ENCODE measurements at places on chromosomes 12 and 14.

DNA sequence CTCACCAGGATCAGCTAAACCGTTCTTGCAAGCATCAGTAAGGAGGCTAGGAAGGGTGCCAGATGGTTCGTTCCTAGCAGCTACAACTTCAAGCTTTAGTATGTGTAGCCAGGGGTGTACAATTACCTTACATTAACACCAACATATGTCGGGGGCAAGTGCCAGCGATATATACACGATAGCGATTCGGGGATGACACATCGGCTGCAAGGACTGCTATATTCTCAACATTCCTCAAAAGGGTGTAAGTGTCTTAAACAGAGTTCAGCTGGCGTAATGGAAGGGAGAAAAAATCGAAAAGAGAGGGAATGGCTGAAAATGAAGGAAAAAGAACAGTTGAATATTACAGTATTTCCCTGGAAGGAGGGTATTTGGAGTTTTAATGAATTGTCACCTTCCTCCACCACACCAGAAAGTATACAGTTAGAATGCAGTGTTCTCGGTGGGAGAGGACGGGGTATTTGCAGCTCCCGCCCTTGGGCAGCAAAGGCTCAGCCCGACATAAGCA is 545 bp downstream of the LIMA1 start:
- no peak for DNase-seq

DNA sequence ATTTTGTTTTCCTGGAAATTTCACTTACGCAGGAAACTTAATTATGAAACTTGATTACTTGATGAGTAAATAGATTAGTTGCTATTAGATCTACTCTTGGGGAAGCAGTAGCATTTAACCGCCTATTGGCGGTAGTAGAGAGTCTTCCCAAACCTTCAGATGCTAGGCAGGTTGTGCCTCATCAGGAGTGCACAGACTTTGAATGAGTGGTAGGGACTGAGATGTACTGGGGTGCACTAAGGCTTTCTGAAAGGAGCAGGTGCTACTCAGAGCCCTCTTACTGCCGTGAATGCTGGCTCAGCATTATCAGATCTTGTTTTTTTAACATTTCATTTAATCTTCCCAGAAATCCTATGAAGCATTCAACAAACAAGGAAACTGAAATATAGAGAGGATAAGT is 7.7 kb downstream of the GATC start:
- DNase-seq: no peak

DNA sequence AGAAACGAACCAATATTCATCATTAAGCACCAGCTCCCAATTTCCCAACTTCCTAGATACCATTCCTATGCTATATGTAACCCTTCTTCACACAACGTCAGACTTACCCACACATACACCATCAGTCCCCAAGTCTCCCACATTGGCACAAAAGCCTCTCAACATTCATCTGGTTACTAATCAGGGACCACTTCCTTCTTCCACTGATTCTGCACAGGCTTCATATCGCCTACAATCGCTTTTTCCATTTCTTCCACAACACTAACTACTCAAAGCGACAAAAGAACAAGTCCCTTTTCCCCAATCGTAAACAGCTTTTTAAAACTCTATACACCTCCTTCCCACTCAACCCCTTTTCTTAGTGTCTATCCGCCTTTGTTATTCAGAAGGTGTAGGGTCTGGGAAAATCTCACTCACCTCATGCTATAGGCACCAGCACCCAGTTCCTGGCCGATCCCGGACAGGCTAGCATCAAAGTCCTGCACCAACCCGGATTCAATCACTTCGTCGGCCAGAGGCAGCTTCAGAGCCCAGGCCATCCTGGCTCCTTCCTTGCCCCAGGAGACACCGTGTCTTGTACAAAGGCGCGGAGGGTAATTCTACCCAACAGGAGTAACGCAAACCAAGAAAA is 936 bp downstream of the TFCP2 start:
- DNase-seq: no peak

- no peak for DNase-seq
Observed at GRCh38 chr14:41623736-41624135, 17.1 kb downstream of the LRFN5 start.

DNA sequence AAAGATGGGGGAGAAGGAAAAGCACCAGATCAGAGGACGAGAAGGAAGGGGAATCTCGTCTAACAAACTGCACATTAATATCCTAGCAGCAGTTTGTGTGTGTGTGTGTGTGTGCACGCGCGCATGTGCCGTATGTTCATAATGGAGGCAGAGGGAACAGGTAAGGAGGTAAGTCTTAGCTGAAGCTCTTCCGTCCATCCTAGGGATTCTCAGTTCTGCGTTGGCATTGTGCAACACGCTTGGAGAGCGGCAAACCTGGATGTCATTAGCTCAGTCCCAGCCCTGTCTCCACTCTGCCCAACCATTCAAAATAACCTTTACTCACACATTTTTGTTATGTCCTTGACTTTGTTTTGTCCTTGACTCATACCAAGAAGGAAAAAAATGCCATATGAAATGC is 1.6 kb upstream of the C1R start:
- no peak for DNase-seq

- DNase-seq: no peak
Observed at GRCh38 chr12:19846574-19846973, 407.3 kb downstream of the AEBP2 start.

GRCh38 chr12:55073043-55074022 is 52.9 kb upstream of the OR9K2 start:
- peak; percentile 49 for DNase-seq

- no peak for DNase-seq
Observed at GRCh38 chr12:41850046-41850445, 294.6 kb downstream of the GXYLT1 start.

DNA sequence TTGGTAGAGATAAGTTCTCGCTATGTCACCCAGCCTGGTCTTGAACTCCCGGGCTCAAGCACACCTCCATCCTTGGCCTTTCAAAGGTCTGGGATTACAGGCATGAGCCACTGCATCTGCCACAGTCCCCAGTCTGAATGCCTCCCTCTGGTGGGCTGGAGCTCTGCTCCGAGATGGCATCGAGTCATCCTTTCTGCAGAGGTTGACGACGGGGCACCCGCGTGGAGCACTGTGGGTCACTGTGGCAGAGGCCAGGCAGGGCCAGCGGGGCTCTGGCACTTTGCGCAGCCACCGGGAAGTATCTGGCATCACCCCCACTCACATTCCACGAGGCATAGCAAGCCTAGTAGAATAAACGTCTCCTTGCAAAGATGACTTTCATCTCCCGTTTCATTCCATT is 163.3 kb upstream of the DIO3 start:
- DNase-seq: no peak

DNA sequence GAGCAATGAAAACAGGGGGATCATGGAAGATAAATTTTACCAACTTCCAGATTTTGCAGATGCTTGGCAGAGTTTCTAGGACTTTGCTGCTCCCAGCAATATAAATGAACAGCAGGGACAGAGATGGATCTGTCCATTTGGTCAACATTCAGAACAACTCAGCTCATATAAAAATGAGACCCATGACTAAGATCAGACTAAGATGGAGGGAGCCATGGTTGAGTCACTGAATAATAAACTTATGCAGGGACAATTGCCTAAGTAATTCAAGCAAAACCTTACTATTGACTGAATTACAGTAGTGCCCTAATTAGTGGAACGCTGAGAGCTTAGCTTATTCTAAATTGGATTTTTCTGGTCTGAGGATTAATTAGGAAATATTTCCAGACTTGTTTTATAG is 205.1 kb downstream of the SLC5A8 start:
- DNase-seq: no peak

DNA sequence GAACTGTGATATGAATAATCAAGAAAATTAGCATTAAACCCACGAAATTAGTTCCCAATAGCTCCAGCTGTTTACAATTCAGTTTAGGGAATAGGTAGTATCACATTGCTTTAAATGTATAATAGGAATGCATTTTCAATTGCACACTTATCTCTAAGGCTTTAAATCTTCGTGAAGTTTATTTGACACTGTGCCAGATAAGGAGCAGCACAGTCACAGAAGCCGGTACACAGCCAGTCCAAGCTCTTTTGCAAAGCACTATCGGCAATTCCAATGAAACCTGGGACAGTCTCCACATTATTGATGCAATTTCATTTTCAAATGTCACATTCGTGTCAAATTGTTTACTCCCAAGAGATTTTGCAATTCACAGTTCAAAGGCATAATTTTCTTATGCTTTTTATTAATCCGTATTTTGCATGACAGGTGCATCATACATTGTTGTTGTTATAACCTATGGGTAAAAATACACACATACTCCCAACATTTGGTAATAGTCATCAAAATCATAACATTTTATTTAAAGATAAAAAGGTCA is 602.8 kb downstream of the RPS29 start:
- no peak for DNase-seq

DNA sequence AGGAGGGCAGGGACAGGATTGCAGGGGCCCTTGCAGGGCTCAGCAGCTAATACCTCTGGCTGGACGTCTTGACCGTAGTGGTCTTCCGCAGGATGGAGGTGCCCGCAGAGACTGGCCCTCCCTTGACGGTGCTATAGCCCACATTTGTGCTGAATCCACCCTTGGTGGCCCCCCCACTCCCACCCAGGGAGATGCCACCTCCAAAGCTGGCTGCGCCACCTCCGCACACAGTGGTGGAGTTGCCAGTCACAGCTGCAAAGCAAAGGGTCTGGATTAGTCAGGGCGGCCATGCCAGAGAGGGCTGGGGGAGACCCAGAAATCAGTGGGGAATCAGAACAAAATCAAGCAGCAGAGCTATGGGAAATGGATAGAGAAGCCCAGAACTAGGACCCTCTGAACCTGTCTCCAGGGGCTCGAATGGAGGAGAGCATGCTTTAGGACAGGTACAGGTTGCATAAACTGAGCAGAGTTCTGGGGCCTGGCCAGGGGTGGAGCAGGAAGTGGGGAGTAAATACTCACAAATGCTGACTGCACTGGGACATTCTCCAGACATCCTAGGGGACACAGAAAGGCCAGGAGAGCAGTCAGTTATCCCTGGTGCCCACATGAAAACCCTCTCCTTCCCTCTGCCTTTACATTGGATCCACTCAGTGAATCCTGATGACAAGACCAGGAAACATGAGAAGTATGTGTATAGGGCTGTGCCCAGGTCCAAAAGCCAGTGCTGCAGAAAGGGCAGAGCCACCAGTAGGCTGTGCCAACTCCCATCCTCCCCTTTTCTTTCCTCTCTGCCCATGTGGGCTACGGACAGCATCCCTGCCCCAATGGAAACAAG is 8.1 kb upstream of the KRT4 start:
- no peak for DNase-seq

DNA sequence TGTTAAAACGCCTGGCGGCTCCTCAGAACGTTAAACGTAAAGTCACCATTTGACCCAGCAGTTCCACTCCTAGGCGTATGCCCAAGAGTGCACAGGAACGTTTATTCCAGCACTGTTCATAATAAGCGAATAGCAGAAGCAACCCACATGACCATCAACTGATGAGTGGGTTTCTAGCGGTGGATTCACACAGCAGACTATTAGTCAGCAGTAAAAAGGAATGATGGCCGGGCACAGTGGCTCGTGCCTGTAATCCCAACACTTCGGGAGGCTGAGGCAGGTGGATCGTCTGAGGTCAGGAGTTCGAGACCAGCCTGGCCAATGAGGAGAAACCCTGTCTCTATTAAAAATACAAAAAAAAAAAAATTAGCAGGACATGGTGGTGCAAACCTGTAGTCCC is 22.4 kb upstream of the FBRSL1 start:
- no peak for DNase-seq

GRCh38 chr12:61385771-61386170 is 874.4 kb upstream of the USP15 start:
- no peak for DNase-seq

- DNase-seq: no peak
Observed at GRCh38 chr14:84882830-84883229, 647.1 kb upstream of the FLRT2 start.

DNA sequence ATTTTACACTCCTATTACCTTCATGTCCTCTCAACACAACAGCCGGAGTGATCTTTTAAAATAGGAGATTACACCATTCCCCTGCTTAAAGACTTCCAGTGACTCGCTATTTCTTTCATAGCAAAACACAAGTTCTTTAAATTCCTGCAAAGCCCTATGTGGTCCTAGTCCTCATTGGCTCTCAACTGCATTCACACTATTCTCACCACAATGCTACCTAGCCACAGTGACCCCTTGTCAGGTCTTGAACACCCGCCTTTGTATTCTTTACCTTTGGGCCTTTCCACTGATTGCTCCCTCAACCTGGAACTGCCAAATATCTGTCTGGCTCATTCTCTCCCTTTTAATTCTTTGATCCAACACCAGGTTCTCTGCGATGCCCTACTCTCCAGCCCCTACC is 160.2 kb downstream of the PRIMA1 start:
- DNase-seq: no peak

- DNase-seq: no peak
Observed at GRCh38 chr12:101935890-101936746, 58.7 kb downstream of the DRAM1 start.

DNA sequence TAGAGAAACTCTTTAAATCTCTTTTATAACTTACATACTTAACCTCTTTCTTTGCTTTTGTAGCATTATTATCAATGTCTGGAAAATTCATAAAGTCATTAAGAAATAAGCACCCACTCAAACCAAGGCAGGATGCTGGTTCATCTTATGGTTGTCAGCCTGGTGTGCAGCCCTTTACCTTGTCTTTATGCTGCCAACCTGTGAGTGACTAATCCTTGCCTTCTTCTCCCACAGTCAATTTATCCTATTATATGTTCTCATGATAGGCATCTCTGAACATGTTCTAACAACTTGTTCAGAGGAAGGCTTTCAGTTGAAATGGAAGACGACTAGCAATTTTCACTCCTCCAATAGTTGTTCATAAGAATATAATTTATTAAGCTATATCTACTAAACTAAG is 186.9 kb upstream of the CAND1 start:
- DNase-seq: no peak

GRCh38 chr12:21459474-21459873 is 22.0 kb downstream of the PYROXD1 start:
- DNase-seq: no peak

DNA sequence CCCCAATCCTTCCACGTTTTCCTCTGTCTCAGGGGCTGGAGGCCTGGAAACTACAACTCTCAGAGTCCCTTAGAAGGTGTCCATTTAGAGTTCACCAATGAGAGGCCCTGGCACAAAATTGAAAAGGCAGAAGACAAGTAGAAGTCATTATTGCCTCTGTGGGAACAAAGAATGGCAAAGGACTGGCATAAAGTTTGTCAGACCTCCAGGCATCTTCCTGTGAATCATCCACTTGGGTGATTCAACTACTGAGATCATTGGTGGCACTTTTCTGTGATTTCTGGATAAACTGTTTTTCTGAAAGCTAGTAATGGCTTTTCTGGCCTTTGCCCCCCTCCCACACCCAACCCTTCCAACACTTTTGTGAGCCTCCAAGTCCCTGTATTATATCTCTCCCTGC is 42.6 kb upstream of the C12orf42 start:
- no peak for DNase-seq
